ENCODE measurements at places on chromosomes 6 and 20.

- DNase-seq: no peak
Measured at GRCh38 chr6:99282479-99283062, 66.9 kb downstream of the FAXC start.

GRCh38 chr6:132504757-132505156 lies 8.2 kb downstream of the STX7 start:
- DNase-seq: no peak

GRCh38 chr20:58277578-58278472 lies 31.7 kb upstream of the RAB22A start:
- DNase-seq: no peak

GRCh38 chr20:17762873-17763557 lies 63.2 kb downstream of the BANF2 start:
- DNase-seq: no peak

DNA sequence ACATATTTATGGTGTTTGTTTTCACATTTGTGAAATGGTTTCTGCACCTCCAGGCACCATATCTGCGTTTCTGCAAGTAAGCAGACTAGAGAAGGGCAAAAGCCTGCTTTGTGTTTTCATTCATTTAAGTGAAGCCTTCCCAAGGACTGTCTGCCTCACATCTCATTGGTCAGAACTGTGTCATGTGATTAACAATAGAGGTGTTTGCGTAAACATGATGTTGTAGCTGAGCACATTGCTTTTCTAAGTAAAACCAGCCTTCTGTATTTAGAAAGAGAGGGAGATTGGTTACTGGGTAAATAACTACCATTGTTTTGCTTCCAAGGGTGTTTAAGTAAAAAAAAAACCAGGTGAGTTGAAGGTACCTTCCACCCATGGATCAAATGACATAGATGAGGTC lies 39.7 kb downstream of the SH3BGRL2 start:
- no peak for DNase-seq

DNA sequence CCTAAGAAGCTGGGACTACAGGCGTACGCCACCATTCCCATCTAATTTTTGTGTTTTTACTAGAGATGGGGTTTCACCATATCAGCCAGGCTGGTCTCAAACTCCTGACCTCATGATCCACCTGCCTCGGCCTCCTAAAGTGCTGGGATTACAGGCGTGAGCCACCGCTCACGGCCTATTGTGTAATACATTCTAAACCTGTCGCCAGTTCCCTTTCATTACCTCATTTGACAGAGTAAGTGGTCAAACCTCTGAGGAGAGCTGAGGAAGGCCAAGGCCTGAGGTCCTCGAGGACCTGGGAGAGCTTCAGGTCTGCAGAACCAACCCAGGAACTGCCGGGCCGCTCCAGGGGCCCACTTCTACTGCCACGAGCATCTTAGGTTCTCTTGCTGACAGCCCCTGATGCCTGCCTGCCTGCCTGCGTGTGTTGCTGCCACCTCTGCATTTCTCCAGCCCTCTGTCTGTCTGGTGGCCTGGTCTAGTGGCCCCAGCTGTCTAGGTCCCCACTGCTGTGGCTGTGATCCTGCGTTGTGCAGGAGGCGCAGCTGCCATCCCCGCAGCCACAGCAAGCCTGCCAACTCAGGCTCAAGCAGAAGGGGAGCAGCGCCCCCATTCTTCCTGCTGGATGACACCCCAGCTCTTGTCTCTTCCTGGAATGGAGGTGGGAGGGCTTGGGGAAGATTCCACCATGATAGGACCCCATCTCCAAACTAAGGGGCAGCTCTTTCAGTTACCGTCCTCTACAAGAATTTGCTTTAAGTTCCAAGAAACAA lies 45.3 kb downstream of the PRR18 start:
- DNase-seq: no peak

DNA sequence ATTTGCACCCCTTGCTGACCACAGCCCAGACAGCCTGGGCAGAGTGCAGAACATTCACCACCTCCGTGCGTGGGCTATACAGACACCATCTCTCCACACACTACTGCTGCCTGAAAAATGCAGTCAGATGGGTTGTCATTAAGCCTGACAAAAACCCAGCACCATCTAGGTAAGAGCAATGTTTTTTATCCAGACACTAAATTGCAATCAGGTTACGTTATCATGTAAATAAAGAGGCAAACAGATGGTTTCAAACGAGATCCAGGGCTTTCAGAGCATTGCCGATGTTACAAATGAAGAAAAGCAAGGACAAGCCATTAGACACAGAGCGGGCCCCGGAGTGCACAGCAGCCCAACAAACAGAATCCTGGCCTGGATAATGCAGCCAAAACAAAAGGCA lies 269.6 kb downstream of the PKHD1 start:
- DNase-seq: no peak

- no peak for DNase-seq
Measured at GRCh38 chr6:36598739-36599318, 4.7 kb downstream of the SRSF3 start.

DNA sequence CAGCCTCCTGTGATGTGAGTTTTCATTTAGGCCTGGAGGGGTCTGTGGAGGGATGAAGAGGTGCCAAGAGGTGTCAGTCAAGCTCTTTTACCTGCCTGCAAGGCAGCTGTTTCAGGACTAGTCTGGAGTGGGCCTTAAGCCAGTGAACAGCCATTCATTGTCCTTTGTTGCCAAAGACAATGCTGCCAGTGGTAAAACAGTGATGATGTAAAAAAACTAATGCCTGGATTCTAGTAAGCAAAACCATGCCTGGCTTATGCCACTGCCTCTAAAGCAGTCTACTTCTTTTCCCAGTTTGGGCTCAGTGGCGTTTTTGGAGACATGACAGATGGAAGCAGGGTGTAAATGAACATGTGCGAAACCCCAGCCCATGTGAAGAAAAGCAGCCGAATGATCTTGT lies 93.5 kb upstream of the KCNK16 start:
- DNase-seq: no peak

- no peak for DNase-seq
Measured at GRCh38 chr20:32823737-32824588, 4.2 kb downstream of the MAPRE1 start.

- no peak for DNase-seq
Measured at GRCh38 chr6:56101141-56101553, 146.2 kb downstream of the COL21A1 start.

GRCh38 chr20:36145877-36146707 lies 8.4 kb upstream of the EPB41L1 start:
- DNase-seq: no peak

DNA sequence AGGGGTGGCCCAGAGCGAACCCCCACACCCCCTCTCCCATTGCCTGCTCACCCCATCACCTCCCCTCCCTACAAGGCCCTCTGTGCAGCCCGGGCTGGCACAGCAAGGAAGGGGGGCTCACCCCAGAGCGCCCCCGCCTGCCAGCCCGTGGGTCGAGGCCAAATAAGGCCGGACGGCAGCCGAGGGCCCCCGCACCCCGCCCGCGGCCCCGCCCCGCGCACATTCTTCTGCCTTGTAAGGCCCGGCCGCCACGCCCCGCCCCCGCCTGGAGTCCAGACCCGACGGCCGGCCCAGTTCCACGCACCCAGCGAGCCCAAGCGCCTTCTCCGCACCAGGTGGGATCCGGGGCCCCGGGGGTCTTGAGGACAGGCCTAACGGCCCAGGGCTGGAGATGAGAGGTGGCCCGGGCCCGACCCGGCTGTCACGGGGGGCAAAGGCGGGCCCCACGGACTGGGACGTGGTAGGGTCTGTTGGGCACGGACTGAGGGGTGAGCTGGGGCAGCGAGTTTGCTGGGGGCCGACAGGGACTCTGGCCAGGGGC lies at the start of gene MYL9:
Gene MYL9 (plus strand): TSS at position 293 of the 541 bp plus-strand sequence. CDS start 3,366 bp downstream, outside the sequence.
- DNase-seq: no peak

GRCh38 chr6:100809346-100809745 lies 71.8 kb downstream of the ASCC3 start:
- no peak for DNase-seq

DNA sequence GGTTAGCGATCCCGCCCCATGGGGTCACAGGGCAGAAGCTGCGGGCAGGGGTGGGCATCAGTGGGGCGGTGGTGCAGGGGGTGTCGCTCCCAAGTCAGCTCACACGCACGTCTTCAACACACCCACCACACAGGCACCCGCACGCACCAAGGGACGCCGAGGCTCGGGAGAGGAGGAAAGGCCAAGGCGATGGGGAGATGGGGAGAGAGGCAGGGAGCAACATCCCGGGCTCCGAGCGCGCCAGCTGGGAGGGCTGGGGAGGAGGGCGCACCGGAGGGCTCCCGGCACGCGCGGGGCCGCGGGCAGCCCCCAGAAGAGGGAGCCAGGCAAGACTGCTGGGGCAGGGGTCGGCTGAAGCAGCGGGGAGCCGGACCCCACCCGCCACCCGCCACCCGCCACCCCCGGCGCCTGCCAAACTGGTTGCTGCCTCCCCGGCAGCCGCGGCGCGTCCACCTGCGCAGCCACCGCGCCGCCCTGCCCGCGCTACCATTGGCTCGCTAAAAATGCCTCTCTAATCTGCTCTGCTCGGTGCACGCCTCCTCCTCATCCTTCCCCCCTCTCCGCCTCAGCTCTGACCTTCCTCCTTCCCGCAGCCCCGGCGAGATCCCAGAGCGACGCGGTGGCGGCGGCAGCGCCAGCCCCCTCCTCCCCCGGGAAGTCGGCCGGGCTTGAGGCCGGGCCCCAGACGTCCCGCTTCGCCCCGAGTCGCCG lies at the start of gene PACSIN1:
Gene PACSIN1 (plus strand): TSS at position 546 of the 711 bp plus-strand sequence. CDS start 60,230 bp downstream, outside the sequence.
- no peak for DNase-seq

DNA sequence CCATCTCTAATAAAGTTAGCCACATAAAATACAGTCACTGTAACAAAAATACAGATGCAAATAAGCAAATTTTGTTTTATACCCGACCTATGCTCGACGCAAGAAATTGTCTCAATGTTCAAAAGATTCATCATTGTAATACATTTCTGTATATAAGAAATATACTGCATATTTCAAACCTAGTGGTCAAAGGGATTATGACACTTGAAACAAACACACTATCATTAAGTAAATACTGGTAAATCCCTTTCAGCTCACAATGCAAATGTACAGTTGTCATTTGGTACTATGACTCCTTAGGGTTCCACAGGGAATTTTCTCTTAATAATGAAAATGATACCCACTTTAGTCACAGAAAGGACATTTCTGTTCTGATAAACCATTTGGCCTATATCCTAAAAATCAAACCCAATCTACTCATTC lies 2.2 kb downstream of the HIVEP2 start:
- DNase-seq: no peak

GRCh38 chr6:699319-699718 lies 6.4 kb upstream of the EXOC2 start:
- no peak for DNase-seq

DNA sequence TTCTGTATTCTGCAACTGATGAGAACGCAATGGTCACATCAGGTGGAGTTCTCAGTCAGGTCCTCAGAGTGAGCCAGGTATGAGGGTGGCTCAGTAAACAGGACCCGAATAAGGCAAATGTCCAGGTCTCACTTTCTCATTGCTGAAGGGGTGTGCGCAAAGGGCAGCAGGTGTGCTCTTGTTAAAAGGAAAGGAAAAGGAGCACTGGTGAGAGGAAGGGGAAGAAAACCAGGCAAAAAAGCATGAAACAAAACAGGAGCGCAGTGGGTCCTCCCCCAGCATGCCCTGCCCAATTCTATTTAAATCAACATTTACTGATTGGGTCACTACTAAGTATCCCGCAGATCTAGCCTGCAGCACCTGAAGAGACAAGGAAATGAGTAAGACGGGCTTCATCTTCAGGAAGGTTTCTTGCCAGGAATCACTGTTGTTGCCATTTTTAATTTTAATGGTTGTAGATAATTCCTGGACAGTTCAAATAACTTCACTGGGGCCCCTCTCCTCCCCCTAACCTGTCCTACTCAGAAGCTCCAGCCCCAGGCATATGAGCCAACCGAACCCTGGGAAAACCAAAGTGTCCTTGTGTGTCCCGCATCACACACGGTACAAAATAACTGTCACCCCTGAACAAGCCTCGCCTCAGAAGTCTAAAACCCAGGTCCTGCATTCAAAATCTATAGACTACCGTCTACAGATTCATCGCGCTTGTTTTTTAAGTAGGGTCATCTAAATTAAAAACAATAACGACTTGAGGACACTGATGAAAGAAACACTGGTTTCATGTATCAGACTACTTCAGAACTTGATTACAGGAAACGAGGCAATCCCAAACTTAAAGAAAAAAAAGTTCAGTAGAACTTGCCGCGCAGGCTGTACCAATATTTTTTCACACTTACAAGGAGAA lies 980 bp downstream of the MBOAT1 start:
- no peak for DNase-seq

GRCh38 chr20:50726955-50727791 lies 4.2 kb upstream of the PARD6B start:
- DNase-seq: no peak

- DNase-seq: no peak
Measured at GRCh38 chr6:13573669-13574110, 711 bp upstream of the SIRT5 start.

- DNase-seq: no peak
Measured at GRCh38 chr6:154550779-154551178, 40.3 kb upstream of the CNKSR3 start.

DNA sequence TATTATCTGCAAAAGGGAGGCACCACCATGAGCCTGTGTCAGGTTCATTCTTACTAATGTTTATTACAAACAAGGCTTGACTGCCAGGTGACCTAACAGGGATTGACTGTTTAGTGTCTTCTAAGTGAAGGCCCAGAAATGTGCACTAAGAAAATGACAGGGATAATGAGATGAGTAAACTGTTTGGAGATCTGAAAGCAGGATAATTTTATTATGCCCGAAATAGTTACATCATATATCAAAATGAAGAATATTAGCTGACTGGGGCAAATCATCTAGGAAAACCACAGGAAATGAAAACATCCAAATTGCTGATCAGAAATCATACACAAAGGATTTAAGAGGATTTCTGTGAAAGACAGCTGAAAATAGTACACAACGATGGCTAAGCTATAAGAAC lies 516.7 kb downstream of the HDGFL1 start:
- DNase-seq: no peak

- DNase-seq: no peak
Measured at GRCh38 chr6:21337263-21337662, 256.3 kb upstream of the SOX4 start.

- no peak for DNase-seq
Measured at GRCh38 chr6:50264995-50265571, 215.4 kb upstream of the DEFB112 start.

GRCh38 chr6:107626645-107627044 lies 136.7 kb downstream of the SOBP start:
- DNase-seq: no peak

- DNase-seq: no peak
Measured at GRCh38 chr20:62707921-62708521, 615 bp upstream of the NTSR1 start.

GRCh38 chr20:58606184-58606583 lies 44.9 kb upstream of the STX16 start:
- no peak for DNase-seq

Measured in stimulated activated CD8-positive, alpha-beta memory T cell treated with anti-CD3 and anti-CD28 coated beads, Interleukin-15, amount 100 ng/mL, for 48 hours (primary cell).